GM23338 (cell line): ENCODE measurements at places on chromosomes 2 and 18. TPM values are rescaled to one million over a fixed set of nuclear protein-coding genes. Genes with fewer than 3 reads are reported as not detected.

Gene MDH1B
- 1.5 and 1.8 TPM in 2 replicates for polyA plus RNA-seq

Gene APOB
- 0.08 and 0.12 TPM in 2 replicates for polyA plus RNA-seq

Gene RNMT
- 181 and 188 TPM in 2 replicates for polyA plus RNA-seq

Gene SCN7A
- polyA plus RNA-seq, result 0.10 and 0.23 TPM in 2 replicates

Gene MRO
- polyA plus RNA-seq, result 0.68 and 0.78 TPM in 2 replicates
